ENCODE measurements at places on chromosomes 3 and 15.
A peak's percentile ranks its signal among the peaks of the same experiment; 100 is the strongest.

DNA sequence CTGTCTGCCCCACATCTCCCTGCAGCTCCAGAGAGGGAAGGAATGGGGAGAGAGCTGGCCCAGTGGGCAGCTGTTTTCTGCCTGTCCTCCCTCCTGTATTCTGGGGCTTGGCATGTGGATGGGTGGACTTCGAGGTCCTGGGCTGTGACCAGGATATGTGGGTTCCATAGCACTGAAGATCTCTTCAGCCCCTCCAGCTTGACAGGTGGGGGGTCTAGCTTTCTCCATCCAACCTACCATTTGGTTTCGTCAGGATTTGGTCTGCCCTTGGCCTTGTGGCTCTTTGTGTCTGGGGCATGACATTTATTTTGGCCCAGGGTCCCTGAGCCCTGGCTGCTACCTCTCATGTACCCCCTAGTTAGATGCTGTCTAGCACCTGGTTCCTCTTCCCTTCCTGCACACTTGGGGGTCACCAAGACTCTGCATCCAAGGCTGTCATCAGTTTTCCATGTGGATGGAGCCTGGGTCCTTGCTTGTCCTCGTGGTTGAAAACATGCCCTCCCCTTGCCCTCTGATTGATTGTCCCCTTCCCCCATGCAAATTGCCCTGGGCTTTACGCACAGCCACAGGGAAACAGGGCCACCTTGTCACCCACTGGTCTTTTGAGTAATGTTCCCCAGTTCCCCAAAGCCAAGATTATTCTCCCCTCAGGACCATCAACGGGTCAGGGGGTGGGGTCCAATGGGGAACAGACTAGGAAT, 3.2 kb downstream of the EPHB3 start:
- no peak for DNase-seq

- no peak for DNase-seq
Measured at GRCh38 chr3:55947406-55947805, 460.3 kb upstream of the WNT5A start.

DNA sequence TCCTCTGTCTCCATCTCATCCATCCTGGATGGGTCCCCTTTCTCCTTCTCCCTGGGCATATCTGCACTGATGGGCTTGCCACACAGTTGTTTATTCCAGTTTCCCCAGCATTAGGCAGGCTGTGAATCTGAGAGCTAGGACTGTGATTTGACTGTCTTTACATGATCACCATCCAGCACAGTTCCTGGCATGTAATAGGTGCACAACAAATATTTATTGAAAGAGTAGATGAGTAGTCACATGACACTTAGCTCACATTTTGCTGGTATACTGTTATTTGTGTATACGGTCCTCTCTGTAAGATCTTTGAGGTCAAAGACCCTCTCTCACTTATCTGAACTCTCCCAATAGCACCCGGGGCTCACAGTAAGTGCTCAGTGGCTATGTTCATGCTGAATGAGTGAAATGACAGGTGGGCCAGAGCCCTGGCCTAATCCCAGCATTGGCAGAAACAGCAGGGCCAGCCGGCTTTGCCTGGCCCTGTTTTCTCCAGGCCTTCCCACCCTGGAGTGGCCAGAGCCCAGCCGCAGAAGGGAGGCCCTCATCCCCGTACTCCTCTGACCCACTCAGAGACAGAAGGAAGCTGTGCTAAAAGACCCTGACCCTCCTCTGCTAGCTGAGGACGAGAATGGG, 16.2 kb upstream of the BAHD1 start:
- no peak for DNase-seq

GRCh38 chr3:18556503-18557135, 131.5 kb upstream of the SATB1 start:
- DNase-seq, result peak; percentile 87

Data from activated CD4-positive, alpha-beta T cell treated with anti-CD3 and anti-CD28 coated beads for 48 hours (primary cell).